Hindlimb muscle (tissue), 1 donor: ENCODE measurements at places on chromosomes 11 and 22. TPM values are rescaled to one million over a fixed set of nuclear protein-coding genes. Genes with fewer than 3 reads are reported as not detected.

Gene VSIG2
- polyA plus RNA-seq, result 1.0 TPM

Gene BARX2
- 0.31 TPM for polyA plus RNA-seq

Gene TLCD5
- polyA plus RNA-seq, result 8.2 TPM

Gene KDM4E
- 0.31 TPM for polyA plus RNA-seq

Gene OR4A16
- not detected for polyA plus RNA-seq

Gene RFPL2
- not detected for polyA plus RNA-seq

Gene SCGB1C1
- not detected for polyA plus RNA-seq

Gene CPSF7
- 78.3 TPM for polyA plus RNA-seq

Gene DNAJB13
- polyA plus RNA-seq, result 0.44 TPM

Gene MSANTD4
- 15.8 TPM for polyA plus RNA-seq

Gene OSBPL5
- polyA plus RNA-seq, result 13.2 TPM

Gene KCNQ1OT1
- 1.3 TPM for polyA plus RNA-seq

Gene SHISAL1
- 14.9 TPM for polyA plus RNA-seq

Gene DYNC2H1
- 9.9 TPM for polyA plus RNA-seq

Gene SCUBE2
- 25.0 TPM for polyA plus RNA-seq

Gene DRAP1
- 82.7 TPM for polyA plus RNA-seq

Gene TMEM225
- polyA plus RNA-seq, result not detected

Gene GAB4
- not detected for polyA plus RNA-seq

Gene ZNRF3
- polyA plus RNA-seq, result 11.7 TPM

Gene SGSM1
- 0.19 TPM for polyA plus RNA-seq

Gene SLC7A4
- 1.3 TPM for polyA plus RNA-seq
